ENCODE measurements at places on chromosomes 4 and X. TPM values are rescaled to one million over a fixed set of nuclear protein-coding genes. Genes with fewer than 3 reads are reported as not detected.

Gene AMER1
- 6.5 TPM for total RNA-seq

DNA sequence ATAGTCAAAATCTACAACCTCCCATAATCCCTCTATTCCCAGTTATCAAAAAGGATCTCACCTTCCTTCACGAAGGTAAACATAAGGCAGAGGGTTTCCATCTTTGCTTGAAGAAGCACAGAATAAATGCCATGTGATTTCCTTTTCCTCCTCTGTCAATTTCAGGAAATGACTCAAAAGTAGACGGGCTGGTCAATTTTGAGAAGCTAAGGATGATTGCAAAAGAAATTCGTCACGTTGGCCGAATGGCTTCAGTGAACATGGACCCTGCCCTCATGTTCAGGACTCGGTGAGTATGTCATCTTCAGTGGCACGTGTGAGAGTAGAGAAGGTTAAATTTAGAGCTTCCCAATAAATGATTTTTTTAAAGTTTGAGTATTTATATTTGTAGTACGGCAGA lies 240.2 kb downstream of the RAPGEF2 start:
- no peak for DNase-seq

GRCh38 chrX:26651755-26652154 lies 435.8 kb downstream of the MAGEB5 start:
- no peak for DNase-seq

DNA sequence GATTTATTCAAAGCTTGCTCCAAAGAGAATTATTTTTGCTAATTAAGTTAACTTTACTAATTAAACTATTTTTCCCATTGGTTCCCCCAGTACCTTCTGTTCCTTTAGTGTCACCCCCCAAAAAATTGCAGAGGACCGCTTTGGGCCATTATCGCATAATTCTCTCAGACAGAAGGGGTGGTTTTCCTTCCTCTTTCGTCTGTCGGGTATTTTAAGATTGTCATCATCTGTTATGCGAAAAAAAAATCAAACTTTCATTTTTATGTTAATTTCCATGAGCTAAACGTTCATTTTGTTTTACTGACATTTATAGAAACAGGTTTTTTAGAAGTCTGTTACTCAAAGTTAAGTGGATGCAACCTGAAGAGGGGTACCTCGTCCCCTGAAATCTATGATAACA lies 76.2 kb upstream of the DDX3X start:
- DNase-seq, result no peak

GRCh38 chr4:112114452-112114851 lies 30.8 kb upstream of the FAM241A start:
- DNase-seq, result no peak

Gene FGA
- total RNA-seq, result not detected

DNA sequence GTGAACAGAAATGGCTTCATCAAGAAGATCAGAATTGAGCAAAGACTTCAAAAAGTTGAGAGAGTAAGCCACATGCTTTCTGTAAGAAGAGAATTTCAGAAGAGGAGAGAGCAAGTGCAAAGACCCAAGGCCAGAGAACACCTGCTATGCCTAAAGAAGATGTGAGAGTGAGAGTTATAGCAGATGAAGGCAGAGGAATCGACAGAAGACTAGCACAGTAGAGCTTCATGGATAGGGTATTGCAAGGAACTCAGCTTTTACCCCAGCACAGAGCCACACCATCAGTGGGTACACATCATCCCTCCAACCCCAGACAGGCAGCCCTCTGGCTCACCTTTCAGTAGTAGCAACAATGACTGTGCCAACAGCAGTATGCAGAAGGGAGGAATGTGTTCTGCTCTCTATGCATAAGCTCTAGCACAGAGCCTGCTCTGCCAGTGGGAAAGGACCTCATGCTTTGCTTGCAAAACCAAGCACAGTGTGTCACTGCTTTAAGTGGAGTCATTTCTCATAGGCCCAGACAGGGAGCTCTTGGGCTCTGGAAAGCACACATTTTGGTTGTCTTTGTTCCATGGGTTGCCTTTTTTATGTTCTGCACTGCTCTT lies 318.6 kb downstream of the NAF1 start:
- DNase-seq, result no peak

- peak; percentile 77 for DNase-seq
Observed at GRCh38 chr4:147340591-147341120, 140.2 kb upstream of the EDNRA start.

DNA sequence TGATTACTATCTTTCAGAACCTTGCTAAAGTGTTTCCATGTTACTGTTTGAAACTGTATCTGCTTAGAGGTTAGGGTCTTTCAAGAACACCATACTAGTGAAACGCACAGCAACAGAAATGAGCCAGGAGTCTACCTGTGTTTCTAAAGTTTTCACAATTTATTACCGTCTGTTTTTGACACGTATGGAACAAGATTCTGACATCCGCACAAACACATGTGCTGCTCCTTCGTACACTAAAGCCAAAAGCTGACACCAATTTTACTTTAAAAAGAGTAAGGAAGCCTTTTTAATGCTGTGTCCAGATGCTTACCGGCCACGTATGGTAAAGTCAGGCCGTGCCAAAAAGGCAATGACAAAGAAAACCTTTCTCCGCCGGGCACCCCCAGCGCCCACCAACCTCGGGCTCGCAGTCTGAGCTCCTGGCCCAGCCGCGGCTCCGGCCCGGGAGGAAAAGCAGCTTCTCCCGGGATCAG lies 532 bp downstream of the RPS4X start:
- DNase-seq, result no peak

Gene PLA2G12A
- 17.8 TPM for total RNA-seq

DNA sequence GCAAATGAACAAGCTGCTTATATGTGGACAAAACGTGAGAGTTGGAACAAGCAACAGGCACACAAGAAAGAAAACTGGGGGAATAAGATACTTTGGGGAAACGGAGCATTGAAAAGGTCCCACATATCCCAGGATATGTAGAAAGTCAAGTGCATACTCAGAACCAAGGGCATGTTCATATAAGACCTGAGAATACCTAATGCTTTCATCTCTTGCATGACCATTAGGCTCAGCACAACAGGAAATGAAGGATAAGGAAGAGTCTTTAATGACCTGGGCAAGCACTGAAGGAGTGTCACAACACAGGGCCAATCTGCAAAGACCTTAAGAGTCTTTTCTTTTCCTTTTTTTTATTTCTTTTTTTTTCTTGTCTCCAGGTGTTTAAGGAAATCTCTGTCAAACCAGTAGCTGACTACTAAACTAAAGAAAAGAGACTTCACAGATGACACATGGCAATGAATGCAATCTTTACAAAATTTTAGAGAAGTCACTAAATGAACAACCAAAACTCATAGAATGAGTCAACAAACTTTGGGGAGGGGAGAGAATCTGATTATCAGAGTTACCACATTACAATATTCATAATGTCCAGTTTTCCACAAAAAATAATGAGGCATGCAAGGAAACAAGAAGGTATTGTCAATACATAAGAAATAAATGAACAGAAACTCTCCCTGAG lies 67.9 kb upstream of the STK26 start:
- DNase-seq, result no peak

DNA sequence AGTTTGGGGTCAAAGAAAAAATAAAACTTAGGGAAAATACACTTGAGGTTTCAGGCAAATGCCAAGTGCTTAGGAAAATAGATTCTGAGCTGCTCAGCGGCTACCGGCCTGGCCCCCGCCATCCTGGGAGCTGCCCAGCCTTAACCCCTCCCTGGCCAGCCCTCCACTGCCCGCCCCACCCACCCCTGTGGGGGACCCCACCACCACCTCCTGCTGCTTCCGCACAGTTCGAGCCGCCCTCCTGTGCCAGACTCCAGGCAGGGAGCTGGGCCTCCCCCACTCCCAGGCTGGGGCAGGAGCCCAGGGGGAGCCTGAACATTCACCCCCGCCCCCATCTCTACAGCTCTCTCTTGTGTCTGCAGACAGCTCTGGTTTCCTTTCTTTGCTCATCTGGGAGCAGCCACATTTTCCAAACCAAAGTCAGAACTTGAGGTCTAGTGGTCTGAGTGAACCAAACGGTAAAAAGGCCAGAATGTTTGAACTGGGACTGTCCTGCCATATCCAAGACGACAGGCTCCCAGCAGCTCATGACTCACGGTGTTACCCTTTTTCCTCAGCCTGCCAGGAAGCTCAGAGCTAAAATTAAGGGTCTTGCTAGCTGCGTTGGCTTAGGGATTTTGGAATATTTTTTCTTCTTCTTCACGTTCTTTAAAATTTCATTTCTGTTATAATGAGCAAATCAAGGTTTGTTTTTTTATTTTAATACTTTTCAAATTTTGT lies 4.7 kb upstream of the FGFR3 start:
- no peak for DNase-seq

Gene CT45A1
- total RNA-seq, result not detected

Gene RAI2
- total RNA-seq, result 0.50 TPM

DNA sequence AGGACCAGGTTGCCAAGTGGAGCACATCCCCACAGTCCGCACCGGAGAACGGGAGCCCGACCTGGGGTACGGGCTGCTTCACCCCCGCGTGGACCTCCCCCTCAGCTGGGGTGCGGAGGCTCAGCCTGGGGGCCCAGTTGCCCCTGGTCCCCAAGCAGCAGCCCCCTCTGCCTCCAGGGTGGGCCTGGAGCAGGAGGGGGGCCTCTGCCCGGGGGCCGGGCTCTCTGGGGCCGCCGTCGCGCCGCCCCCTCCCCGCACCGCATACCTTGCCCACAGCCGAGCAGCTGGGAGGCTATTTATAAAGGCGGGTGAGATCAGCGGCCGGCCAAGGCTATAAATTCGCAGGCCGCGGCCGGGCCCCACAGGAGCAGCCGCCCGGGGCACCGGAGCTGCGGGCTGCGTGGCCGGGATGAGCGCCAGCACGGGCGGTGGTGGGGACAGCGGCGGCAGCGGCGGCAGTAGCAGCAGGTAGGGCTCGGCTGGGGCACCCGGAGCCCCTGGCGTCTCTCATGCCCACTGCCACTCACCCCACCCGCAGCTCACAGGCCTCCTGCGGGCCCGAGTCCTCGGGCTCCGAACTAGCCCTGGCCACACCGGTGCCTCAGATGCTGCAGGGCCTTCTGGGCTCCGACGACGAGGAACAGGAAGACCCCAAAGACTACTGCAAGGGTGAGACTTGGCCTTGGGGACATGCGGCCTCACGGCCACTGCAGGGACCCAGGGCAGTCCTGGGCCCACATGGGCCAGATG lies at the start of gene SRPK3:
SRPK3 (plus strand) TSS at position 364 of the 750 bp plus-strand sequence; CDS start at position 410, 46 bp downstream.
- DNase-seq, result no peak

DNA sequence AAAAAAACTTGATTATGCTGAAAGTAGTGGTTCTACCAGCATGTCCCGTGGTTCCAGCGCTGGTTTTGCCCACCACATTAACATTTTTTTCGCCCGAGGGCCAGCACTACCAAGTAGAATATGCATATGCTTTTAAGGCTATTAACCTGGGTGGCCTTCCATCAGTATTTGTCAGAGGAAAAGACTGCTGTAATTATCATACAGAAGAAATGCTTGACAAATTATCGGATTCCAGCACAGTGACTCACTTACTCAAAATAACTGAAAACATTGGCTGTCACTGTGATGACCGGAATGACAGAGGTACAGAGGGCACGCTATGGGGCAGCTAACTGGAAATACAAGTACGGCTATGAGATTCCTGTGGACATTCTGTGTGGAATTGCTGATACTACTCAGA lies 34.6 kb downstream of the PRPS2 start:
- DNase-seq, result peak; percentile 57

DNA sequence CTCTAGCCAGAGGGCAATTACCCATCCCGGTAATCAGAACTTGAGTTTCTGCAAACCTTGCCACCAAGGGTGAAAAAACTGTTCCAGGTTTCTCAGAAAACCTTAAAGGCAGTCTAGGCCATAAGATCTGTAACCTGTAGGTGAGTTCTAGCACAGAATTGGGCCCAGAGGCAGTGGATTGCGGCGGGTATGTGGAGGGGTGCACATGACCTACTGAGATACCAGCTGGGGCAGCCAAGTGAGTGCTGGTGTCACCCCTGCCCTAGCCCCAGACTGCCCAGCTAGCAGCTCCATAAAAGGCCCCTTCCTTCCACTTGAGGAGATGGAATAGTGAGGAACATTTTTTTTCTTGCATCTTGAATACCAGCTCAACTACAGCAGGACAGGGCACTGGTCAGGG lies 176.7 kb downstream of the SMARCA1 start:
- DNase-seq, result no peak

Gene TMPRSS11B
- 0.27 TPM for total RNA-seq

- peak; percentile 76 for DNase-seq
Observed at GRCh38 chrX:1205681-1206611, 6.5 kb downstream of the CRLF2 start.

GRCh38 chr4:153729895-153730294 lies 29.9 kb downstream of the RNF175 start:
- DNase-seq, result no peak

Gene FAM9C
- total RNA-seq, result not detected

Gene MFAP3L
- 30.2 TPM for total RNA-seq

Gene ZNF674
- total RNA-seq, result 4.6 TPM

- DNase-seq, result no peak
Observed at GRCh38 chr4:181437895-181438294, 805.3 kb upstream of the TENM3 start.

- DNase-seq, result no peak
Observed at GRCh38 chr4:1204828-1205585, 32.6 kb upstream of the SPON2 start.

- DNase-seq, result no peak
Observed at GRCh38 chr4:54155936-54156335, 56.0 kb downstream of the GSX2 start.

Measured in astrocyte (in vitro differentiated cells and primary cell).